ENCODE measurements at places on chromosomes 6 and 20. TPM values are rescaled to one million over a fixed set of nuclear protein-coding genes. Genes with fewer than 3 reads are reported as not detected.
A peak's percentile ranks its signal among the peaks of the same experiment; 100 is the strongest.

The TBC1D32 gene
- 32.8 TPM for total RNA-seq

The GSTA2 gene
- total RNA-seq: not detected

- DNase-seq: peak; percentile 33
Measured at GRCh38 chr20:38590676-38591473, 9.9 kb downstream of the ADIG start.

The DNMT3B gene
- 3.3 TPM for total RNA-seq

- no peak for DNase-seq
Measured at GRCh38 chr20:23970049-23970448, 18.5 kb downstream of the GGTLC1 start.

The KIAA1586 gene
- 59.4 TPM for total RNA-seq

The CFAP206 gene
- 5.3 TPM for total RNA-seq

DNA sequence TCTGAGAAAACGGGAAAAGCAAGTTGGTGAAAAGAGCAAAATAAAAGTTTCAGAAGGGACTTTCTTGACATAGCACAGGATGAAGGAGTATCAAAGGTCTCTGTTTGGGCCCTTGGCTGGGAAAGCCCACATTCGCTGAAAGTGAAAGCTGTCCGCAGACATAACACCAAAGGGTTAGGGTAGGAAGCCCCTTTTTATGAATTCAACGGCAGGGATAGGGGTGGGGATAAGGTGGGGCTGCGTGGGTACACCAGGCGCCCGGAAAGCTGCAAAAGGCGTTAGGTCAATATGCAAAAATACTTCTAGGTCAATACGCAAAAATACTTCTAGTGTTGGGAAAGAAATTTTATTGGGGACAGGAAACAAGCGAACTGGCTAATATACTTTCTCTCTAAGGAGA, 135.1 kb downstream of the OR2B2 start:
- DNase-seq: no peak

GRCh38 chr20:51345601-51346101, 196.9 kb downstream of the NFATC2 start:
- DNase-seq: no peak

DNA sequence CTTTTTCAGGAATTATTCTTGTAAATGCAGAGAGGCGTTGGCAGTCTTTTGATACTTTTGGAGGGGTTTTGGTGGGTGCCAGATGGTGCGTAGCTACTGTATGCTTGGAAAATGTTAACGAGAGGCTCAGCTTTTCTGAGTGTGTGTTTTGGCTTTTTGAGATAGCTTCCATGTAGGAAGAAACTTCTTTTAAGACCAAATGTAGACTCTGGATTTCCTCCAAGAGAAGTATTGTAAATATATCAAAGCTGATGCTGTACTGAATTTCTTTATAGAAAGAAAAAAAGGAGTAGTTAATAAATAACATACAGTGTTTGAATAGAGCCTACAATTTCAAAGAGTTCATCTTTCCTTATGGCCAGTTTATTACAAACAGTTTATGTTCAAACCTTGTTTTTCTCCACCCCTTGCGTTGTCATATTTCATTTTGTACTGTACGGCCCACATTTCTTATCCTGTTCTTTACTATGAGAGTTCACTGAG, 16.7 kb downstream of the TIAM2 start:
- no peak for DNase-seq

The OPRL1 gene
- total RNA-seq: 5.2 TPM

The RCAN2 gene
- 57.5 TPM for total RNA-seq

The RAB5IF gene
- total RNA-seq: 46.7 TPM

DNA sequence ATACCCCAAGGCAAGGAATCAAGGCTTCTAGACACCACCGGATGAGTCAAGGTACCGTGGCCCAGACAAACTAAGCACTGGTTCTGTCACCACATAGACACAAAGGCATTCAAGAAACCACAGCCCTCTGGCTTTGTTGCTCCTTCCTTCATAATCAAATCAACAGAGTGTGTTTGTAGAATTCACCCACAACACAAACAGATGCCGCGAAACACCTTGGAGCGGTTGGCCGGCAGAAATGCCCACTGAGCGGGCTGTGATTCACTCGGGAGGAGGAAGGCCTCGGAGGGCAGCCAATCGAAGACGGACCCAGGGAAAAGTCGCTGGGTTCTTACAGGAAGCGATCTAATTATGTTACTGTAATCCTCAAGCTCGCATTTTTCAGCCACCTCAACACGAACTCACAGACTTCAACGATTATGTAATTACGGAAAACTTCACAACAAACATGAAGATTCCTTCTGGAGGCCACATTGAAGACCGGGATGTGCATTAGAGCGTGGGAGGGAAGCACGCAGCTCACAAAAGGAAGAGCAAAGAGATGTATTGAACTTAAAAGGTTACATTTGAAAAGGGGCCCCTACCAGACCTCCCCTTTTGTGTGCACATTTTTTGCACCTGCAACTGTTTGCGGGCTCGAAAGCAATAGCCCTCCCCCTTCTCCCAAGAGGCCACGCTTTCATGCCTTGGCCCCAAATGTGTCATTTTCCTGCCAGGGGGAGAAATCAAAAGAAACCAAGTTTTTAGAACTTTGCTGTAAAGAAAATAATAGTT, 184.7 kb upstream of the PREP start:
- DNase-seq: no peak

GRCh38 chr6:166774770-166775169, 147.7 kb upstream of the RPS6KA2 start:
- DNase-seq: no peak

DNA sequence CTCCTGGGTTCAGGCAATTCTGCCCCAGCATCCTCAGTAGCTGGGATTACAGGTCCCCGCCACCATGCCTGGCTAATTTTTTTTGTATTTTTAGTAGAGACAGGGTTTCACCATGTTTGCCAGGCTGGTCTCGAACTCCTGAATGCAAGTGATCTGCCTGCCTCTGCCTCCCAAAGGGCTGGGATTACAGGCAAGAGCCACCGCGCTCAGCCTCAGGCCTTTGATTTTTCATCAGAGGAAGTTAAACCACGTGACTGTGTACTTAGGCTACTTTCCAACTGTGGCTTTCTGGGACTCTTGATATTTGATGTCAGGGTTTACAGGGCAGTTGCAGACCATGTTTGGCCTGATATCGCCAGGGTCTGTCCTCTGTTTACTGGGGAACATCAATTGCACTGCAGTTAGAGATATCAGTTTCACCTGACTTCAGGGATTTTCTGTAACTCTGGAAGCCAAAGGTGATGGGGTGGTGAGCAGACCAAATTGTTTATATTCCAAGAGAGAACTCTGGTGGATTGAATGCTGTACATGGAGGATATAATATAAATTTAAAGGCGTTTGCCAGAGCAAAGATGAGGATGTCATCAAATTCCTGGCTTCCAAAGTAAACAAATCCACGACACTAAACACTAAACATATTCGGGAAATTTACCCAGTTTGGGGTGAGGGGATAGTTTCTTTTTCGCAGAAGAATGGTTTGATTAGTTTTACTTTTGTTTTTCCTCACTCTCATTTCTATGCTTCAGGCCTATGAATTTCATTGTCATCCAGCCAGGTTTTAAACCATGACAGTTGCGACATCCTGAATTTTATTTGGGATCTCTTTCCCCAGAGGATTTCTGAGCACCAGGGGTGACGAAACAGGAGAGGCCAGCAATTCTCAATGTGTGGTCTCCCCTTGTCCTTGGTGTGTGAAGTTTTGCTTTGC, 4.2 kb downstream of the PSMF1 start:
- DNase-seq: no peak

- no peak for DNase-seq
Measured at GRCh38 chr6:40930555-40930954, 108.5 kb downstream of the UNC5CL start.

GRCh38 chr6:93124006-93124632, 295.2 kb downstream of the EPHA7 start:
- DNase-seq: no peak

DNA sequence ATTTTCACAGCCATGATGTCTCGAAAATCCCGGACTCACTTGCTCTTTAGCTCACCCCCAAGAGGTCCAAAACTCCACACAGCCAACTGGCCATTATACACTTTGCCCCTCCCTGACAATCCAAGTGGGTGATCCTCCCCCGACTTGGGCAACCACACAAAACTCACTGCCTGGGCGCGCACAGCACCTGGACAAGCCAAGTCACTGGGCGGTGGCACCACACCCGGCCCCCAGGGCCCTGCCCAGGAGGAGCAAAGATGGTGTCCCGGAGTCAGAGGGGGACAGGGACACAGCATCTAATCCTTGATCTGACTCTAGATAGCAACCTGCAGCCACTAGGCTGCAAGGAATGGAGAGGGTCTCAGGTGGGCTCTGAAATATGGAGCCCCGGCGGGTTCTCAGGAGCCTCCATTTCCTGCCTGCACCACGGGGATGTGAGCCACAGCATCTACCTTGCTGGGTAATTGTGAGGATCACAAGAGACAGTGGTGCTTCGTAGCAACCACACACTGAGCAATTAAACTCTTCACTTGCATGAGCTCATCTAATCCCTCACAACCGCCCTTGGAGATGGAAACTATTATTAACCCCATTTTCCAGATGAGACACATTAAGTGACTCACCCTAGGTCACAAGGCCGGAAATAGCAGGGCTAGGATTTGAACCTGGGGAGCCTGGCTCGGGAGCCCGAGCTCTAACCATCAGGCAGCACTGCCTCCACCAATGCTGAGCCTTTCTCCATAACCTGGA, 66.6 kb downstream of the BMP7 start:
- DNase-seq: no peak

DNA sequence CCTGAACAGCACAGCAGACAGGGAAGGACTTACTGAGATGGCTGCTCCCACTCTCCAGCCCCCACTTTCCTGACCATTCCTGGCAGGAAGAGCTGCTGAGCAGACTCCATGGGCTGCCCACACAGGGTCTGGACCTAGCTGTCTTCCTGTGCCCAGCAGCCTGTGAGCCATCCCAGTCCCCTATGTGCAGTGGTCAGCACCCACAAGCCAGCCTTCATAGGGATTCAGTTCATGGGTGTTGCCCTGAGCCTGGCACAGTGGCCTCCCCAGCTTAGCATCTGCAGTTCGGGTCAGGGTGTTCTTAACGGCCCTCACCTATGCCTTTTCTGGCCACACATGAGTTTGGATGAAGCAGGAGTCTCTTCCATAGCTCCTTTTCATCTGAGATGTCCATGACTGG, 32.0 kb downstream of the UBD start:
- DNase-seq: no peak

- DNase-seq: no peak
Measured at GRCh38 chr6:42923666-42924065, 5.6 kb upstream of the CNPY3 start.

The ADGRG6 gene
- 42.2 TPM for total RNA-seq

The ZNF322 gene
- 34.4 TPM for total RNA-seq

- no peak for DNase-seq
Measured at GRCh38 chr6:150875841-150876240, 10.3 kb downstream of the MTHFD1L start.

The BMP5 gene
- 34.5 TPM for total RNA-seq

DNA sequence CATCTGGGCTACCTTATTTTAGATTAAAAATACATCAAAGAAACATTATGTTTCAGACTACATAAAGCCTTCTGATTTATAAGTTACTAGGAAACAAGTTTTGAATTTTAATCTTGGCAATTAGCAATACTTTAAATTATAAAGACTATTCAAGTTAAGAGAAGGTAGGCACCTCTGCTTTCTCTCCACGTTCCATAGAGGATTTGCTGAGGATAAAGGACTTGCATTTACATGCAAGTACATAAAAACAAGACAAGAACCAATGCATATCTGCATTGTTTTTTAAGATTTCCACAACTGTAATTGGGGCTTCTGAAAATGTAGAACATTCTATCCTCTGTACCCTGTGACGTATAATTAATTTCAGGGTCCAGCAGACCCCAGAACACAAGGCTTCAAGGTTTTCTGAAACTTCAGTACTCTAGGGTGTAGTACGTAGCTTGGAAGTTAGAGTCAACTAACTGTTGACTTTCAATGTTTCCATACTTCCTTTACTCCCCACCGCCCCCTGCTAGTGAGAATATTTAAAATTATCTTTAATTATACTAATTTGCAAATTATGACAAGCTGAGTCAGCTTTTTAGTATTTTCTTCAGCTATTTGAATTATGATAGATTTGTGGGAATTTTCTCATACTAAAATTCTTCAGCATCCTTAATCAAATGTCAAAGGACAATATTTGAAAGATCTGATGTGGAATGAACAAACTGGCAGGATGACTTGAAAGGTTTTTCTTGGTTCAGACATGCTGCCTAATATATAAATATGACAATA, 82.8 kb downstream of the PKIB start:
- no peak for DNase-seq

- DNase-seq: no peak
Measured at GRCh38 chr6:169971081-169971861, 219.8 kb downstream of the ERMARD start.

- DNase-seq: no peak
Measured at GRCh38 chr20:33728463-33728862, 3.3 kb upstream of the ZNF341 start.

DNA sequence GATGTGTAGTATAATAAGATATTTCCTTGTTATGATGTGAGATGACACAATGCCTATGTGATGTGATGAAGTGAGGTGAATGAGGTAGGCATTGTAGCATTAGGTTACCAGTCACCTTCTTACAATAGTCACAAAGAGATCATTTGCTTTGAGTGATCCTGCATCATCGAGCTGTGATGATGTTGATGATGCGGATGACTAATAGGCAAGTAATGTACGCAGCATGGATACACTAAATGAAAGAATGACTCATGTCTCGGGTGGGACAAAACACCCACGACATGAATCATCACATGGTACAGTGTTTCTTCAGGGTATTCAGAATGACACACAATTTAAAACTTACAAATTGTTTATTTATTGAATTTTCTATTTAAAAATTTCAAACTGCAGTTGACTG, 806.3 kb upstream of the GJE1 start:
- DNase-seq: no peak

The METTL24 gene
- 5.8 TPM for total RNA-seq

GRCh38 chr20:46699651-46700359, 9.6 kb upstream of the SLC2A10 start:
- DNase-seq: no peak

The BPIFB6 gene
- not detected for total RNA-seq

The FAM209B gene
- total RNA-seq: not detected

The FAM209A gene
- total RNA-seq: not detected

GRCh38 chr6:89404512-89404911, 7.6 kb downstream of the RRAGD start:
- DNase-seq: no peak

GRCh38 chr20:40293740-40294139, 395.3 kb downstream of the MAFB start:
- DNase-seq: peak; percentile 65

DNA sequence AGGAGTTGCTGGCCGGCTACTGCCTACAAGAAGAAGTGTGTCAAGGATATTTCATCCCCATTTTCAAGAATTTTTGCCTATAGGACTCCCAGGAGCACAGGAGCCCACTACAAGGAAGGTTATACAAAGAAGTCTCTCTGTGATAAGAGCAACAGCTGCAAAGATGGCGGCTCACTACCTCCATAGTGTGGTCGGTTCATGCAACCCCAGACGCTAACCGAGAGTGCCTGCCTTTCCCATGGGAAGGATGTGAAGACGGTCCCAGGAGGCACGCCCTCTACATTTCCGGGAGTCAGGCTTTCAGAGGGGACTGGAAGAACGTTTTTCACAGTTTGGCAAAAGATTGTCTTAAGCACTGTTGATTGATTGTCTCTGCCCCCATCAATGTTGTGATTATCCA, 816.3 kb downstream of the QKI start:
- no peak for DNase-seq

The NRSN2 gene
- 32.3 TPM for total RNA-seq

The TRIM10 gene
- 2.2 TPM for total RNA-seq

The OR2J3 gene
- total RNA-seq: 0.11 TPM

The IMPG1 gene
- 0.11 TPM for total RNA-seq

The SPTLC3 gene
- 53.6 TPM for total RNA-seq

The CTCFL gene
- 0.20 TPM for total RNA-seq

Measured in spinal cord (tissue), 10 donors.